Sigmoid colon (tissue), 7 donors: ENCODE measurements at places on chromosomes 4 and X. TPM values are rescaled to one million over a fixed set of nuclear protein-coding genes. Genes with fewer than 3 reads are reported as not detected.

EREG gene
- 2.0 TPM for total RNA-seq

SLC6A8 gene
- 60.7 TPM for total RNA-seq

S100G gene
- total RNA-seq = not detected

FGA gene
- total RNA-seq = not detected

NEIL3 gene
- total RNA-seq = not detected

HPSE gene
- 0.54 TPM for total RNA-seq

SYN1 gene
- 0.16 TPM for total RNA-seq

FIP1L1 gene
- total RNA-seq = 33.7 TPM

JAKMIP1 gene
- 3.9 TPM for total RNA-seq

STOX2 gene
- total RNA-seq = 9.6 TPM

TCP11X2 gene
- not detected for total RNA-seq
